ENCODE measurements at places on chromosomes 2 and 18.
A peak's percentile ranks its signal among the peaks of the same experiment; 100 is the strongest.

GRCh38 chr2:114729026-114729425 is 286.6 kb downstream of the DPP10 start:
- no peak for DNase-seq

GRCh38 chr2:72220170-72220569 is 72.5 kb upstream of the CYP26B1 start:
- no peak for DNase-seq

- no peak for DNase-seq
Measured at GRCh38 chr2:217801711-217802110, 201.1 kb downstream of the TNS1 start.

DNA sequence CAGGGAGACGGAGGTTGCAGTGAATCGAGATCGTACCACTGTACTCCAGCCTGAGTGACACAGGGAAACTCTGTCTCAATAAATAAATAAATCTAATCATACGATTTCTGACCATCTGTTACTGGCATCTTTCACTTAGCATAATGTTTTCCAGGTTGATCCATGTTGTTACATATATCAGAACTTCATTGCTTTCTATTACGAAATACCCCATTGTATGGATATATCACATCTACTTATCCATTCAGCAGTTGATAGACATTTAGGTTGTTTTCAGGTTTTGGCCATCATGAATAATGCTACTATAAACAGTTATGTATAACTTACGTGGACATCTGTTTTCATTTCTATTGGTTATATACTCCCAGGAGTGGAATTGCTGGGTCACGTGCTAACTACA is 303.9 kb downstream of the PAX3 start:
- DNase-seq, result no peak

- no peak for DNase-seq
Measured at GRCh38 chr2:218036371-218036770, 32.7 kb upstream of the RUFY4 start.

GRCh38 chr2:241872313-241872642 is 2.7 kb downstream of the RTP5 start:
- no peak for DNase-seq

GRCh38 chr2:206423147-206423546 is 20.2 kb upstream of the ADAM23 start:
- DNase-seq, result no peak

GRCh38 chr2:85259101-85259590 is 68.6 kb downstream of the TGOLN2 start:
- no peak for DNase-seq

DNA sequence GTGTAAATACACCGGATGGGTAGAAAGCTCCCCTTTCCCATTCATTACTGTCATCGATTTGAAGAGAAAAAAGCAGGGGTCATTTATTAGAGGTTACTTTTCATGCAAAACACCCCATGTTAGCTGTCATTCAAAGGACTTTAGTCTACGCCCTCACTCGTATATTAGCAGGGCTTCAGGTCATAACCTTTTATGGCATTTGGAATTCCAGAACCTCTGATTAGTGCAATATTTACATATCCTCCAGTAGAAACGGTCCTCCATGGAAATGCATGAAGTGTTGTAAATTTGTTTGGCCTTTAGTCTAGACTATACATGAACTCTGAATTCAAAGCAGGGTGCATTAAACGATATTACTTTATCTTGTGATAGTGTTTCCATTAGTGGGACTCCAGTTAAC is 180.5 kb downstream of the ZNF516 start:
- no peak for DNase-seq

DNA sequence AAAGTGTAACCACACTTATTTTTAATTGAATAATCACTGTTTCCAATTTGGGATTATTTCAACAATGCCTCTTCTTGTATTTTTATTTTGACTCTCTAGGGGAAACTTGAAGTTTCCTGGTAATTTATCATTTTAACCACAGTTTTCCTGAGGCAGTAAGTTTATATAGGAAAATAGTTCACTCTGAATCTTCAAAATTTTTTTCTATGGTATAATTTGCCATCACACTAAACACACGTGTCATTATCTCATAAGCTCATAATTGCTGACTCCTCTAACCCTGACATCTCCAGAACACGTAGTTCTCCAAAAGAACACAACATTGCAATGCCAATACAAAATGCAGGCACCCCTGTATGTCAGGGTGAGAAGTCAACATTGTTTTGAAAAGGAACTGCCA is 102.2 kb upstream of the FZD7 start:
- DNase-seq, result no peak

DNA sequence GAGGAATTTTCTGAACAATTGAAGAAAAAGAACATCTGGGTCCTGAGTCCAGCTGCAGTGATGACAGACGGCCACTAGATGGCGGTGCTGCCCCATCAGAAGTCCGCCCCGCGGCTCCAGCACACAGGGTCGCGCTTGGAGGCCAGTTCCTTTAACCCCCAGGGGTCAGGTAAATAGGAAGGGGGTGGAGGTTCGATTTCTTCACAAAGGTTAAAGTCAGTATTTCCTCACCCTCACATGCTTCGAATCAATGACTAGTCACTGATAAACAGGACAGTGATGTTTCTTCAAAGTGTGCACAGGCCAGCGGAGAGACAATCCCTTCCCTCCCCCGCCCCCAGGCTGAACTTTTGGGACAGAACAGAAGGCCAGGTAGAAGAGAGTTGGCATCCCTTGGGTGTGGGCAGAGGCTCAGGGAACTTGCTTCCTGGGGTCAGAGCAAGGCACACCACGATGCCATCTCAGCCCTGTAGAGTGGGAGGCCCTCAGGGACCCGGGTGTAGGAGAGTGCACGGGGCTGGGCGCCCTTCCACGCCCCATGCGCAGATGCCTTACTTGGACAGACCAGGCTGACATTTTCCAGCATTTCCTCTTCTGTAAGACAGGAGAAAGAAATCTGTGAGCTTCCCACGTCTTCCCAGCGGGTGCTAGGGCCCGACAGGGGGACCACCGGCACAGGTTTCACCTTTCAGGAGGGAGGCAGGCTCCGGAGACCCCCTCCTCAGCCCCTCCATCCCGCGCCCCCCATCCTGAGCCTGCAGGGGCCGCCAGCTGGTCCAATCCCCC is 722 bp downstream of the APOB start:
- peak; percentile 4 for DNase-seq

- DNase-seq, result peak; percentile 41
Measured at GRCh38 chr2:68828887-68829708, 42.1 kb downstream of the BMP10 start.

- no peak for DNase-seq
Measured at GRCh38 chr2:3208591-3208990, 169.0 kb downstream of the EIPR1 start.

- no peak for DNase-seq
Measured at GRCh38 chr2:218397463-218397819, 2.2 kb upstream of the CTDSP1 start.

- no peak for DNase-seq
Measured at GRCh38 chr2:68103030-68103708, 40.4 kb upstream of the C1D start.

- DNase-seq, result no peak
Measured at GRCh38 chr2:207223051-207223450, 57.3 kb upstream of the KLF7 start.

- DNase-seq, result no peak
Measured at GRCh38 chr2:26423750-26424149, 22.0 kb downstream of the DRC1 start.

- DNase-seq, result no peak
Measured at GRCh38 chr2:119316066-119316465, 50.6 kb downstream of the C2orf76 start.

DNA sequence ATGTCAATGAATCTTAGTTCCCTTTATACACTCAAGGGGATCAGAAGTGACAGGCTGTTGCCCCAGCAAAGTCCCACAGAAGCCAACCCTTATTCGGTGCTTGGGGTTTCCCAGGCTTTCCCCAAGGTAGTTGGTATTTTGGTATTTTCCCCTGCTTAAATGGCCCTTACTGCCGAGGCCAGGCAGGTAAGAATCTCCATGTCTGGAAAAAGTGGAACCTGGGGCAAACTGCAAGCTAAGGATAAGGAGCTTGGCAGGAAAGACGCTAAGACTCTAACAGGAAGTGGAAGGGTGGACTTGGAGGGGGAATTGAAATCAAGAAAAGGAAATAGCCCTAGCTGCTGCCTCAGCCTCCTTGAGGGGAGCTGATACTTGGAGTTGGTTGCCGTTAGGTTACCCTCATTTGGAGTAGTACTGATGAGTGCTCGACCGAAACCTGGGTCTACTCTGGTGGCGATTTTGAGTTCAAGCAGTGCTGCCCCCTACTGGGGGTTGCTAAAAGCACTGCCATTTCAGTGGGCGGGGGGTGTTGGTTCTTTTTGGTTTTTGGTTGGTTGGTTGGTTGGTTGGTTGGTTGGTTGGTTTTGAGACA is 3.3 kb upstream of the GPBAR1 start:
- DNase-seq, result peak; percentile 43

DNA sequence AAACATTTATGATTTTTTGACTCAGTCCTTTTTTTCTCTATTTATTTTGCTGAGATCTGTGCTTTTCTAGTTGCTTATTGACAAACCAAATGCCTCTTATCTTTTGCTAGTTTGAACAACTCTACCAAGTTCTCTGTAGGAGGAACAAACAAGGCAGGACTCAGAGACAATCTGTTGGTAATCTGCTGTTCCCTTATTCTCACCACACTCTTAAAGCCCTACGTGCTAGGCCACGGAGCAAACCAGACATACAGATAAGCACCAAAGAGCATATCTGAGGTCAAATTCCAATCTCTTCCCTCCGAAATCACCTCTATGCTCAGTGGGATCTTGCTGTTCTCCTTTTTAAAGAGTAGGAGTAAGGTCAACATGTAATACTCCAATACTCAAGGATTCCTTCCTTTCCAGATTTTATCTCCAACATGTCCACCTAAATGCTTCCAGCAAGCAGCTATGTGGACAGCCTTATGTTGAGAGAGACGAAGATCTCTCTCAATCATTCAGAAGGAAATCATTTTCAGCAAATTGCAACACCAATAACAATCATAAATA is 18.4 kb downstream of the FN1 start:
- no peak for DNase-seq

DNA sequence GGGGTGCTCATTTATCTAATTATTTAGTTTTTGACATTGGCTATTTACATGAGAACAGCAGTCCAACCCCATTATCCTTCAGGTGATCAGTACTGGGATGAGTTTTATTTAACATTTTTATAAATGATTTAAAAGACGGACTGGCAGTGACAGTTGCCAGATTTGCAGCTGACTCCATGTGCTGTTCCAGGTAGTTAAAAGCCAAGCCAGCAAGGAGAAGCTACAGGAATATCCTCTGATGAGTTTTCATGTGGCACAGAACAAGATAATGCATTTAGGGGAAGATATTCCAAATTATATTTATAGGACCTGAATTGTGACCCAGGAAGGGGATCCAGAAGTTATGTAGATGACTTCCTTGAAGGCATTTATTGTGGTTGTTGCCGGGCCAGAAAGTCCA is 210.0 kb downstream of the MCFD2 start:
- no peak for DNase-seq

- no peak for DNase-seq
Measured at GRCh38 chr2:135052997-135053474, 944 bp downstream of the RAB3GAP1 start.

GRCh38 chr18:7571626-7572025 is 4.5 kb downstream of the PTPRM start:
- DNase-seq, result no peak

DNA sequence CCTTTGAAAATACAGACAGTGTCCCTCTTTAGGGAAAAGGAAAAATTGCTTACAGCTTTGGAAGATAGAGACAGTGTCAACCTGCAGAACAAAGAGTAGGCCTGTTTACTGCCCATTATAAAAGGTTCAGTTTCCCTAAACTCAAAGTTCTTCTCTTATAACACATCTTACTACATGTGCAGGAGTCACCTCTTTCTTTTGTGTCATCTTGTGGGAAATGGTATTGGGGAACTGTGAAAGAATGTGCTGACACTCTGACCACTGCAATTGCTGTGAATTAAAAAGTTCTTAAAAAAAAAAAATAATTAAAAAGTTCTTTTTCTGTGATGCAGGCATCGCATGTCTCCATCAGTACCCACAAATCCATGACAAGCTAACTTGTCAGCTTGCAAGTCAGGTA is 2.9 kb upstream of the ITGB6 start:
- no peak for DNase-seq

- no peak for DNase-seq
Measured at GRCh38 chr2:184006998-184007397, 591.3 kb upstream of the ZNF804A start.

GRCh38 chr18:27856820-27857219 is 320.1 kb downstream of the CDH2 start:
- DNase-seq, result no peak

DNA sequence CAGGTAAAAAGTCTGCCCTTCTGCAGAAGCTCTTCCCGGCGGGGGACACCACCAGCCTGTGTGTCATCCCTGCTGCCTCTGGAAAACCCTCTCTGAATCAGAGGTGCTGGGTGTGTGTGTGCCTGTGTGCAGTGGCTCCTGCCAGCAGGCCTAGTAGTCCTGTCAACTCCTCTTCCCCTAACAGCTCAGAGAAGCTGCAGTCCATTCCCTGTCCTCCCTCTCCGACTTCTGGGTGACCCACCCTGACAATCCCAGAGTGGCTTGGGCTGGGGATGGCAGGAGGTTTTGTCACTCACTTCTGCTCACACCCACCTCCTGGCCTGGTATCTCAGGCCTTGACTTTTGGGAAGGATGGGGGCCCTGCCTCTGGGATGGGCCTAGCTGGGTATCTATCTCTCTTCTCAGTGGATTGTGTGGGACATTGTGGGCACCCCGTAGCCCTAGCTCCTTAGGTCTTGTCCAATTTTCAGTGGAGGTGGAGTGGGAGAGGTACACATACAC is 2.3 kb downstream of the WNT10A start:
- DNase-seq, result no peak

DNA sequence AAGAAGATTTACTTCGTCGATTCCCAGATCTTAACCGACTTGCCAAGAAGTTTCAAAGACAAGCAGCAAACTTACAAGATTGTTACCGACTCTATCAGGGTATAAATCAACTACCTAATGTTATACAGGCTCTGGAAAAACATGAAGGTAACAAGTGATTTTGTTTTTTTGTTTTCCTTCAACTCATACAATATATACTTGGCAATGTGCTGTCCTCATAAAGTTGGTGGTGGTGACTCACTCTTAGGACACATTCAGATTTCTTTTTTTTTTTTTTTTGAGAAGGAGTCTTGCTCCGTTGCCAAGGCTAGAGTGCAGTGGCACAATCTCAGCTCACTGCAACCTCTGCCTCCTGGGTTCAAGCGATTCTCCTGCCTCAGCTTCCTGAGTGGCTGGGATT is 26.8 kb downstream of the MSH2 start:
- no peak for DNase-seq

All from stimulated activated CD8-positive, alpha-beta memory T cell treated with anti-CD3 and anti-CD28 coated beads, Interleukin-4, amount 100 ng/mL, for 1 hour (primary cell).